ENCODE measurements at places on chromosomes 7 and 10.

DNA sequence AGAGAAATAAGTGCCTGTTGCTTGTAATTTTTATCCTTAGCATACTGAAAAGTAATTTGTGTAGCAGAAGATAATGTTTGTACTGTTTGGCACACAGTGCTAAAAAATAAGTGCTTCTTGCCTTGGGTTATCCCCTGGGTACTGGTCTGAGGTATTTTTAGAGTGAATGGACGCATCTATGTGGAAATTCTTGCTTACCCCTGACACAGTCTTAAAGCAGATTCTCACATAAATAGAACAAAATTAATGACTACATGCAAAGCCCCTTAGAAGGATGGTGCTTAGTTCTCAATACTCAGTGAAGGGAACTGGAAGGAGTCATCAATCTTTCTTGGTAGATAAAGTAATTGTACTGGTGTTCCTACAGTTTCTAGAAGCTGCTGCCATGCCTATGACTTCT, 548.6 kb downstream of the ARL4A start:
- H3K4me3 ChIP-seq: no peak overlapping the region
- no peaks in the 10 kb centered on the region for H3K36me3 ChIP-seq
- no peak overlapping the region for H3K27ac ChIP-seq
- no peaks in the 10 kb centered on the region for H3K4me1 ChIP-seq

GRCh38 chr10:75392271-75392670, 9.3 kb downstream of the ZNF503 start:
- no peak overlapping the region for H3K4me3 ChIP-seq
- DNase-seq: no peak
- H3K4me1 ChIP-seq: peaks cover 9% of the 10 kb centered on the region
- no peak overlapping the region for H3K27ac ChIP-seq
- H3K36me3 ChIP-seq: no peaks in the 10 kb centered on the region

- no peaks in the 10 kb centered on the region for H3K4me1 ChIP-seq
- H3K4me3 ChIP-seq: no peak overlapping the region
- H3K27ac ChIP-seq: no peak overlapping the region
- H3K27me3 ChIP-seq: no peaks in the 10 kb centered on the region
- H3K36me3 ChIP-seq: no peaks in the 10 kb centered on the region
These were observed 41.3 kb downstream of the DRGX start for GRCh38 chr10:49354593-49354992.

GRCh38 chr10:4494551-4494950, 331.5 kb upstream of the AKR1E2 start:
- no peak overlapping the region for H3K4me3 ChIP-seq
- no peaks in the 10 kb centered on the region for H3K36me3 ChIP-seq
- no peaks in the 10 kb centered on the region for H3K27me3 ChIP-seq
- no peak overlapping the region for H3K27ac ChIP-seq

- H3K36me3 ChIP-seq: no peaks in the 10 kb centered on the region
- H3K4me3 ChIP-seq: no peak overlapping the region
- H3K27me3 ChIP-seq: no peaks in the 10 kb centered on the region
- DNase-seq: no peak
- no peak overlapping the region for H3K27ac ChIP-seq
- peaks cover 14% of the 10 kb centered on the region for H3K4me1 ChIP-seq
These were observed 2.8 kb upstream of the FAM53B start for GRCh38 chr10:124746992-124747391.

GRCh38 chr7:23751852-23752251, 41.8 kb downstream of the STK31 start:
- DNase-seq: no peak
- no peaks in the 10 kb centered on the region for H3K27me3 ChIP-seq
- no peaks in the 10 kb centered on the region for H3K4me1 ChIP-seq
- no peaks in the 10 kb centered on the region for H3K36me3 ChIP-seq
- H3K4me3 ChIP-seq: no peak overlapping the region
- no peak overlapping the region for H3K27ac ChIP-seq

GRCh38 chr10:108970016-108970415, 953.3 kb downstream of the XPNPEP1 start:
- DNase-seq: no peak
- H3K27ac ChIP-seq: no peak overlapping the region
- no peak overlapping the region for H3K4me3 ChIP-seq
- no peaks in the 10 kb centered on the region for H3K27me3 ChIP-seq
- no peaks in the 10 kb centered on the region for H3K36me3 ChIP-seq
- H3K4me1 ChIP-seq: no peaks in the 10 kb centered on the region

- no peak overlapping the region for H3K27ac ChIP-seq
- no peaks in the 10 kb centered on the region for H3K27me3 ChIP-seq
These were observed 14.4 kb downstream of the TAS2R41 start for GRCh38 chr7:143492043-143492471.

DNA sequence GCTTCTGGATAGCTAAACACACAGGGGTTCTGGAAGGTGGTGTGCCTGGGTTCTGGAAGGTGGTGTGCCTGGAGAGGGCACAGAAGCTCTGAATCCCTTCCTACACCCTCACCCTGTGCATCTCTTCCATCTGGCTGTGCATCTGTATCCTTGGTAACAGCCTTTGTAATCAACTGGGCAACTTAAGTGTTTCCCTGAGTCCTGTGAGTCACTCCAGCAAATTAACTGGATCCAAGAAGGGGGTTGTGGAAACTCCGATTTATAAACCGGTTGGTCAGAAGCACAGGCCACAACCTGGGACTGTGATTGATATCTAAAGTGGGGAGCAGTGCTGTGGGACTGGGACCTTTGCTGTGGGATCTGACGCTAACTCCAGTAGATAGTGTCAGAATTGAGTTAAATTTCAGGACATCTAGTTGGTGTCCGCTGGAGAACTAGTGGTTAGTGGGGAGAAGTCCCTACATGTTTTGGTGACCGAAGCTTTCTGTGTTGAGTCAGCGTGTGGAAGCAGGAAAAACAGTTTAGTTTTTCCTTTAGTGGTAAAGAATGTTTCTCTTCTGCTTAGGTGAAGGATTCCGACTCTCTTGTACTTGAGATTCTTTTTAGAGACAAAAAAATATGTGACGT, 228.1 kb downstream of the BMPER start:
- H3K36me3 ChIP-seq: no peaks in the 10 kb centered on the region
- no peak overlapping the region for H3K27ac ChIP-seq
- DNase-seq: no peak
- H3K27me3 ChIP-seq: no peaks in the 10 kb centered on the region
- H3K4me1 ChIP-seq: no peaks in the 10 kb centered on the region

DNA sequence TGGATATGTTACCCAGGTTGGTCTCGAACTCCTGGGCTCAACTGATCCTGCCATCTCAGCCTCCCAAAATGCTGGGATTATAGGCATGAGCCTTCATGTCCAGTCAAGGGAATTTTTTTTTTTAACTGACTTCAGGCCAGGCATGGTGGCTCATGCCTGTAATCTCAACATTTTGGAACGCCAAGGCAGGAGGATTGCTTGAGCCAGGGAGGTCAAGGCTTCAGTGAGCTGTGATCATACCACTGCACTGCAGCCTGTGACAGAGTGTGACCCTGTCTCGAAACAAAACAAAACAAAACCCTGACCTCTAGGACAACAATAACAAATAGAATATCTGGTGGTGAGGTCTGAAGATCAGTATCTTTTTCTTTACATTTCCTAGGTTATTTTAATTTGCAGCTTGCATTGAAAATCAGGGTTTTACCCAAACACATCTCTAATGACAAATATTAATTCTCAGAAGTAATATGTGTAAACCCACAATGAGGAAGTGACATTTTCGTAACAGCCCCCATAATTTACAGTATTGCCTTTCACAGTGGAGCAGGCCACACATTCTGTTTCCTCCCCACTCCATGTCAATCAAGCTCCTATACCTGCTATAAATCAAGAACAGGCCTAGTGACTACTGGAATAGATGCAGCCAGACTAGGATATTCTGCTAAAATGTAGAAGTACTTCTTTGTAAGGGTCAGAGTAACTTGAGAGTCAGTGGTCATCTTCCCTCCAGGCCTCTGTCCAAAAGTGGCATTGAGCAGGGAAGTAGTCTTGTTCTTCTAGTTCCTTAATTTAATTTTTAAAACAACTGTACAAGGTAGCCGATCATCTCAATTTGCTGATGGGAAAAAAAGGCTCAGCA, 43.3 kb upstream of the ECHDC3 start:
- no peaks in the 10 kb centered on the region for H3K27me3 ChIP-seq
- no peaks in the 10 kb centered on the region for H3K4me1 ChIP-seq
- DNase-seq: no peak
- no peaks in the 10 kb centered on the region for H3K36me3 ChIP-seq
- H3K27ac ChIP-seq: no peak overlapping the region

DNA sequence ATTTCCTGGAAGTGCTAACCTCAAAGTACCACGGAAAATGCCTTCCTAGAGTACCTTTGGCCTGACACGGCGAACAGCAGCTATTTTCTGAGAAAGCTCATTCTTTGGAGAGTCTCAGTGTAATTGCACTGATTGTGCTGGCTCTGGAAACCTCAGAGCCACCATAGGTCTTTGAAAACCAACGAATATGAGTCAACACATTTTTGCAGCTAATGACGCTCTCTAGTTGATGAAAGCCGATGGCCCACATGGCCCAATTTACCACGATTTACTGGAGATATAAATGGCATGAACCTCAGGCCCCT, 187.1 kb downstream of the ADARB2 start:
- no peaks in the 10 kb centered on the region for H3K4me1 ChIP-seq
- DNase-seq: no peak
- no peak overlapping the region for H3K27ac ChIP-seq
- no peaks in the 10 kb centered on the region for H3K36me3 ChIP-seq

GRCh38 chr7:80372415-80372814, 139.4 kb downstream of the GNAT3 start:
- no peaks in the 10 kb centered on the region for H3K4me1 ChIP-seq
- DNase-seq: no peak
- H3K27ac ChIP-seq: no peak overlapping the region

DNA sequence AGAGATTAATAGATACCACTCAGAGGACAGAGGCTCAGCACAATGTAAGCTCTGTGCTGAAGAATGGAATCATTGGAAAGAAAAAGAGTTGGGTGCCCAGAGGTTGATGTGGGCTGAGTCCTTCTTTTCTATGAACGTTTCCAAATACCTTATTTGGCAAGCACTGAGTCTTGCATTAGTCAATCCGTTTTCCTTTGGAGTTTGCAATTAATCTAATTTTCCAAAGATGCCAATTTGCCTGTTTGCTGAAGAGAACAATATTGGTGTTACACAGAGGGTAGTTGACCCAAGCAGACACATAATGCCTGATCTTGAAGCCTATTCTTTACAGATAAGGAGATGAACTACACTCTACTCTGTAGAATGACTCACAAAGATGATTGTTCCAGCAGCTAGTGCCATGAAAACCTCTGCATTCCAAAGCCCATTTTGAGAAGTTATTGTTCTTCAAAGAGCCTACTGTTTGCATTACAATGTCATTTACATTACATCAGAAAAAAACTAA, 55.4 kb upstream of the MET start:
- no peak for DNase-seq
- peaks cover 3% of the 10 kb centered on the region for H3K27me3 ChIP-seq
- no peaks in the 10 kb centered on the region for H3K4me1 ChIP-seq
- H3K27ac ChIP-seq: no peak overlapping the region

DNA sequence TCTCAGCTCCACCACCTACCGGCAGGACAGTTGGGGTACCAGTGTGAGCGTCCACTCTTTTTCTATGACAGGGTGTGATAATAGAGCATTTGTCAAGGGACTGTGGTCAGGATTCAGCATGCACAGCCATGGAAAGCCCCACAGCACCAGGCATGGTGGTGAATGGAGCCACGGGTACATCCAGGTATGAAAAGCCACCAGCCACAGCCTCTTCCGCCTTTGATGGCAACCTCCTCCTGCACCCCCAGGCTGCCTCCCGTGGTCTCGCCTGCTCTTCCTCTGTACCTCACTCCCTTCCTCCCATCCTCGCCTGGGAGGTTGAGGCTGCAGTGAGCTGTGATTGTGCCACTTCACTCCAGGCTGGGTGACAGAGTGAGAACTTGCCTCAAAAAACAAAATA, 90.2 kb upstream of the CHST15 start:
- no peak overlapping the region for H3K4me3 ChIP-seq
- H3K4me1 ChIP-seq: no peaks in the 10 kb centered on the region
- no peak for DNase-seq
- H3K36me3 ChIP-seq: no peaks in the 10 kb centered on the region
- no peak overlapping the region for H3K27ac ChIP-seq

- H3K36me3 ChIP-seq: no peaks in the 10 kb centered on the region
- no peak for DNase-seq
- H3K27me3 ChIP-seq: no peaks in the 10 kb centered on the region
- no peak overlapping the region for H3K4me3 ChIP-seq
These were observed 30.6 kb upstream of the CNPY1 start for GRCh38 chr7:155576900-155577508.

GRCh38 chr7:66558660-66559465, 69.8 kb upstream of the KCTD7 start:
- H3K4me1 ChIP-seq: peaks cover 3% of the 10 kb centered on the region
- H3K27me3 ChIP-seq: no peaks in the 10 kb centered on the region
- peaks cover 19% of the 10 kb centered on the region for H3K36me3 ChIP-seq
- H3K4me3 ChIP-seq: no peak overlapping the region

- no peak overlapping the region for H3K27ac ChIP-seq
- no peaks in the 10 kb centered on the region for H3K27me3 ChIP-seq
- no peak for DNase-seq
- no peaks in the 10 kb centered on the region for H3K4me1 ChIP-seq
- H3K36me3 ChIP-seq: no peaks in the 10 kb centered on the region
These were observed 128.4 kb upstream of the PHYHIPL start for GRCh38 chr10:59047957-59048618.

GRCh38 chr10:21172930-21173801, 276.1 kb upstream of the NEBL start:
- no peak overlapping the region for H3K4me3 ChIP-seq
- no peak overlapping the region for H3K27ac ChIP-seq
- no peaks in the 10 kb centered on the region for H3K4me1 ChIP-seq

DNA sequence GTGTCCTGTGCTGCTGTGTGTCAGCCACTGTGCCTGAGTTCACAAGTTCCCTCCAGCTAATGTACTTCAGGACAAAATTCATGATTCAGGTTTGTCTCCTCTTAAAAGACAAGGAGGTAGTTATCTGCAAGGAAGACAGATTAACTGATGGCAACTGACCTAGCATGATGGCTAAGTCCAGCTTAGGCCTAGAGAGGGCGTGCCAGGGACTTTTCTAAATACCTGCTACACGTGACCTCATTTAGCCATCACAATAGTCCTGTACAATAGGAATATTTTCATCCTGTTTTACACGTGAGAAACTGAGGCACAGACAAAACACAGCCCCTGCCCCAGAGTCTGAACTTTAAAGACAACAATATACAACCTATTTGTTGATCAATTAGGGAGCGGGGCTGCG, 275.7 kb downstream of the XPNPEP1 start:
- no peaks in the 10 kb centered on the region for H3K36me3 ChIP-seq
- no peaks in the 10 kb centered on the region for H3K4me1 ChIP-seq
- H3K27ac ChIP-seq: no peak overlapping the region
- H3K4me3 ChIP-seq: no peak overlapping the region

Measured in effector memory CD4-positive, alpha-beta T cell (primary cell).